Endothelial cell (in vitro differentiated cells): ENCODE measurements at places on chromosomes 12 and 14. TPM values are rescaled to one million over a fixed set of nuclear protein-coding genes. Genes with fewer than 3 reads are reported as not detected.

- no peak for DNase-seq
- no peaks in the 10 kb centered on the region for H3K36me3 ChIP-seq
- no peak overlapping the region for H3K4me3 ChIP-seq
- peaks cover 10% of the 10 kb centered on the region for H3K4me1 ChIP-seq
- H3K27me3 ChIP-seq = no peaks in the 10 kb centered on the region
- no peak overlapping the region for H3K27ac ChIP-seq
Observed at GRCh38 chr12:91883811-91884210, 261.8 kb downstream of the BTG1 start.

- DNase-seq = no peak
- H3K27me3 ChIP-seq = no peaks in the 10 kb centered on the region
- no peak overlapping the region for H3K27ac ChIP-seq
- H3K36me3 ChIP-seq = no peaks in the 10 kb centered on the region
- peaks cover 4% of the 10 kb centered on the region for H3K4me1 ChIP-seq
Observed at GRCh38 chr14:32407130-32407529, 78.0 kb downstream of the AKAP6 start.

DNA sequence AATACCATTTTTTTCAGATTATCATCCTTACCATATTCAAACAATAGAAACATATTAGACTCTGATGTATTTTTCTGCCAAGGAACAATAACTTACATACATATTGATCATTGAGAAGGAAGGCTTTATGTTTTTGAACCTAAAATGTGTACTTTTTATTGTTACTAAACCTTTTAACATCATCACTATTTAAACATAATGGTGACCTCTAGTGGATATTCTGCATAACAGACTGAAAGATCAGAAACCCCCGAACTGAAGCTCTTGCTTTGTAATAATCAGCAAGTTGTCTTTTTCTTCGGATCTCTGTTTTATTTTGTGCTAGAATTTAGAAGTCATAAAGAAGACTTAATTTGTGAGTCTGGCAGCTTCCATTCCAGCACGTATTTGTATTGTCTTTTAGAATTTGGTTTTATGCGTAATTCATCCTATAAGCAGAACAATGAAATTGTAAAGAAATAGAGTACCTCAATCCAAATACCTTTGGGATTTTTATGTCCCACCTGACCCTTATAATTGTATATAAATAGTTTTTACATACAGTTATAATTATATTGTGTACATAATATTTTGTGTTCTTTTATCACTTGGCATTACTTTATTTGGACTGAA lies 125.9 kb upstream of the ATF1 start:
- H3K27ac ChIP-seq = no peak overlapping the region

DNA sequence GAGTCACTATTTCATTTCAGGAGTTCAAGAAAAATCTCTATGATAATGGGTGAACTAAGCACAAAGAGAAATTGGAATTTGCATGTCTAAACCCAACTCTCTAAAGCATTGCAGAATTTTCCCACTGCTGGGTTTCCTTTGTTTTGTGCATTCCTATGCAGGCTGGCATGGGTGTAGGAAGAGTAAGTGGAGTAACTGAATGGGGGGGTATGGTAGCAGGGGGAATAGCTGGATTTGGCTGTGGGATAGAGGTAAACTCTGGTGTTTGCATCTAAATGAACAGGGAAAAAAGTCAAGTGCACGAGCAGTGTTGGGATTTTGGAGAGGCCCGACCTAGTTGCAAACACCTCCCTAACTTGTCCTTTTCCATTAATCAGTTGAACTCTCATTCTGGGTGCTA lies 159.1 kb downstream of the ANO4 start:
- no peak overlapping the region for H3K27ac ChIP-seq
- no peaks in the 10 kb centered on the region for H3K4me1 ChIP-seq
- H3K4me3 ChIP-seq = no peak overlapping the region
- no peaks in the 10 kb centered on the region for H3K27me3 ChIP-seq

DNA sequence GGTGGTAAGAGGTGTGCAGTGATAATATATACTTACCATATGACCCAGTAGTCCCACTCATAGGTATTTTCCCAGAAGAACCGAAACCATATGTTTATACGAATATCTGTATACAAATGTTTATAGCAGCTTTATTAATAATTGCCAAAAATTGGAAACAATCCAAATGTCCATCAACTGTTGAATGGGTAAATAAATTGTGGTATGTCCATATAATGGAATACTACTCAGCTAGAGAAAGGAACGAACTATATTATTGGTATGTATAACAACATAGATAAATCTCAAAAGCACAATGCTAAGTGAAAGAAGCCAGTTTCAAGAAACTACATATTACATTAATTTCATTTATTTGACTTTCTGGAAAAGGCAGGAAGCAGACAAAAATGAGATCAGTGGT lies 66.1 kb downstream of the TTLL5 start:
- no peak for DNase-seq
- H3K4me3 ChIP-seq = no peak overlapping the region
- peaks cover 46% of the 10 kb centered on the region for H3K36me3 ChIP-seq
- peaks cover 11% of the 10 kb centered on the region for H3K4me1 ChIP-seq
- H3K27me3 ChIP-seq = no peaks in the 10 kb centered on the region

- H3K4me3 ChIP-seq = no peak overlapping the region
- DNase-seq = no peak
- H3K27ac ChIP-seq = no peak overlapping the region
- H3K27me3 ChIP-seq = no peaks in the 10 kb centered on the region
- H3K36me3 ChIP-seq = no peaks in the 10 kb centered on the region
Observed at GRCh38 chr14:28138341-28138740, 628.2 kb upstream of the FOXG1 start.

- no peaks in the 10 kb centered on the region for H3K36me3 ChIP-seq
- H3K4me1 ChIP-seq = peaks cover 4% of the 10 kb centered on the region
- H3K27ac ChIP-seq = no peak overlapping the region
- no peak for DNase-seq
- H3K4me3 ChIP-seq = no peak overlapping the region
Observed at GRCh38 chr14:43896044-43896443, 611.0 kb downstream of the FSCB start.

DNA sequence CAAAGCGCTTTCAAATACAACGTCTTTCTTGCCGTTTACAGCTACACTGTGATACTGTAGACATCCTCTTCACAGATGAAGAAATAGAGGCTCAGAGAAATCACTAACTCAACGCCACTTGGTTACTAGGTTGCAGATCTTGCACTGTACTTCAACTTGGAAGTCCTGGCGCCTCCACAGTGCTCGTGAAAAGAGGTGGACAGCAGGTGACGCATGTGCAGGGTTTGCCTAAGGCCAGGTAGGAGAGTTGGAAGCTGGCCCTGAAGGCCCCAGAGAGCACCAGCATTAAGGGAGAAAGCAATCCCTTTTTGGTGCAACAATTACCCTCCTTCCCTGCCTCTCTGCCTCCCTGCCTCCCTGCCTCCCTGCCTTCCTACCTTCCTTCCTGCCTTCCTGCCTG lies 22.8 kb upstream of the TSPAN9 start:
- peaks cover 9% of the 10 kb centered on the region for H3K36me3 ChIP-seq
- H3K4me1 ChIP-seq = peaks cover 36% of the 10 kb centered on the region
- no peak for DNase-seq

DNA sequence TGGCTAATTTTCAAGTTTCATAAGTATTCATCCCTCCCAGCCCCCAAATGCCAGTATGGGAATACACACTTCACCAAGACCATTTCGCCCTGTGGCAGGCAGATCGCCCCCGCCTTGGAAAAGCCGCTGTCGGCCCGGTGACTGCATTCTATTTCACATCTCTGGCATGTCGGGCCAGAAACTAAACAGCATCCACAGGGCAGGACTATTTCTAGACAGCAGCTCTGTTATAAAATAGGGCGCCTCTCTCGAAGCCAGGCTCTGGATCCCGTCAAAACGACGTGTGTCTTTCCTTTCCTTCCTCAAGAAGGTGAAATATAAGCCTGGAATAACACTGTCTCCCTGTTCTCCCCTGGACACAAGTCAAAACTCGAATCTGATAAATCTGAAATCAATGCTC lies 56.8 kb downstream of the GSC start:
- no peak overlapping the region for H3K4me3 ChIP-seq
- H3K36me3 ChIP-seq = no peaks in the 10 kb centered on the region
- no peaks in the 10 kb centered on the region for H3K4me1 ChIP-seq
- no peak for DNase-seq
- H3K27ac ChIP-seq = no peak overlapping the region
- peaks cover 1% of the 10 kb centered on the region for H3K27me3 ChIP-seq

- DNase-seq = no peak
- H3K36me3 ChIP-seq = peaks cover 16% of the 10 kb centered on the region
- peaks cover 13% of the 10 kb centered on the region for H3K4me1 ChIP-seq
- no peak overlapping the region for H3K27ac ChIP-seq
Observed at GRCh38 chr12:95277139-95277538, 59.5 kb downstream of the VEZT start.

DNA sequence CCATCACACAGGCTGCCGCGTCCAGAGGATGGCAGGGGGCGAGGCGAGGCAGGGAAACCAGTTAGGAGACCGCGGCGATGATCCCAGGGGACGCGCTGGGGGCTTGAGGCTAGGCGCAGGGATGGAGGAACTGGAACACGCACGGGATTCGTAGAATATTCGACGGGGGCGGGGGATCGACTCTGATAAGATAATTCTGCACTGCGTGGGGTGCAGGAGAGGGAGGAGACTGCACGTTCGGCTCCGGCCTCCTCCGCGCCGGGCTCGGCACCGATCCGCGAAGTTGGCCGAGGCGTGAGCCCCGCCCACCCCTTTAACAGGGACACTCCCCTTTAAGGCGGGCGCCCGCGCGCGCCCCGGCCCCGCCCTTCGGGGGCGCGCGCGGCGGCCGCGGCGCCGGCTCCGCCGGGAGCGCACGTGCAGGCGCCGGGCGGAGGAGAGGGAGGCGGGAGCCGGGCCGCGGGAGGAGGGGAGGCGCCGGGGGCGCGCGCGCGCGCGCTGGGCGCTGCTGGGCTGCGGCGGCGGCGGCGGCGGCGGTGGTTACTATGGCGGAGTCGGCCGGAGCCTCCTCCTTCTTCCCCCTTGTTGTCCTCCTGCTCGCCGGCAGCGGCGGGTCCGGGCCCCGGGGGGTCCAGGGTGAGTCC lies at the start of gene ACVR1B:
Gene ACVR1B, plus strand, starts transcription at position 501 of the 644 bp plus-strand sequence. Its CDS starts 45 bp downstream, at position 546.
- peak within 1 kb of the TSS; percentile 32 for H3K27ac ChIP-seq
- peak; percentile 85 for DNase-seq
- peak within 1 kb of the TSS; percentile 96 for H3K4me3 ChIP-seq
- peaks cover 16% of the 10 kb centered on the region for H3K36me3 ChIP-seq
- H3K27me3 ChIP-seq = peaks cover 6% of the 10 kb centered on the region

DNA sequence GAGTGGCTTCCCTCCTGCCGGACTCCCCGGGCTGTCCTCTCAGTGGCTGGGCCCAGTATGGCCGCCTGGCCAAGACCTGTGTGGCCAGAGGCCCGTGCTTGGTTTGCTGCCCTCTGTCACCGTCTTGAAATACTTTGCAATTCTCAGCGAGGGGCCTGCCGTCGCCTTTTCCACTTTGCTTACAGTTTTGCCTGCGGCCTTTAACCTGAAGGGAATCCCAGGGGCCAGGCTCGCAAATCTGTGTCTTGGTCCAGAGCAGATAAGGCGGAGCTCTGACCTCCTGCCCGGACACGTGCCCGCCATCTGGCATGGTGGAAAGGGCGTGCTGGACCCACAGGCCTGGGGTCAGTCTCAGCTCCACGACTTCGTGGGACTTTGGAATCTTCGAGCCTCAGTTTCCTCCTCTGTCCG lies 10.9 kb upstream of the AMN start:
- DNase-seq = no peak
- H3K27me3 ChIP-seq = peaks cover 13% of the 10 kb centered on the region
- H3K4me1 ChIP-seq = no peaks in the 10 kb centered on the region
- no peak overlapping the region for H3K4me3 ChIP-seq

- peaks cover 5% of the 10 kb centered on the region for H3K4me1 ChIP-seq
- DNase-seq = no peak
- H3K4me3 ChIP-seq = no peak overlapping the region
- H3K27me3 ChIP-seq = no peaks in the 10 kb centered on the region
- H3K27ac ChIP-seq = no peak overlapping the region
Observed at GRCh38 chr12:84757978-84758377, 154.6 kb downstream of the SLC6A15 start.

GRCh38 chr12:43210485-43211192 lies 341.4 kb downstream of the ADAMTS20 start:
- H3K4me1 ChIP-seq = no peaks in the 10 kb centered on the region
- no peaks in the 10 kb centered on the region for H3K27me3 ChIP-seq
- DNase-seq = no peak
- no peak overlapping the region for H3K4me3 ChIP-seq
- no peaks in the 10 kb centered on the region for H3K36me3 ChIP-seq

DNA sequence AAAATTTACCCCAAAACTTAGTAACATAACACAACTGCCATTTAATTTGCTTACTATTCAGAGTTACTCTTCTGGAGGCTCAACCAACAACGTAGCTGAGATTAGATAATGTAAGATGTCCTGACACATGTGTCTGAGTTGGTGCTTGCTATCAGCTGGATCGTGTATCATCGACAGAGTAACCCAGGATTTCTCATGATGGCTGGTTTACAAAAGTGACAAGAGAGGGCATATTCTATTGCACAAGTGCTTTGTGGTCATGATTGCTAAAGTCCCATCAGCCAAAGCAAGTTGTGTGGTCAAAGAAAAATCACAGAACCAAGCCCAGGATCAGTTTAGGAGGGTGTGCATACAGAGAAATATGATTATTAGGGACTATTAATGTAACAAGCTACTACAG lies 73.4 kb downstream of the CAPZA3 start:
- no peak for DNase-seq
- H3K27me3 ChIP-seq = no peaks in the 10 kb centered on the region
- H3K4me1 ChIP-seq = no peaks in the 10 kb centered on the region
- H3K36me3 ChIP-seq = no peaks in the 10 kb centered on the region
- H3K27ac ChIP-seq = no peak overlapping the region
- no peak overlapping the region for H3K4me3 ChIP-seq

DNA sequence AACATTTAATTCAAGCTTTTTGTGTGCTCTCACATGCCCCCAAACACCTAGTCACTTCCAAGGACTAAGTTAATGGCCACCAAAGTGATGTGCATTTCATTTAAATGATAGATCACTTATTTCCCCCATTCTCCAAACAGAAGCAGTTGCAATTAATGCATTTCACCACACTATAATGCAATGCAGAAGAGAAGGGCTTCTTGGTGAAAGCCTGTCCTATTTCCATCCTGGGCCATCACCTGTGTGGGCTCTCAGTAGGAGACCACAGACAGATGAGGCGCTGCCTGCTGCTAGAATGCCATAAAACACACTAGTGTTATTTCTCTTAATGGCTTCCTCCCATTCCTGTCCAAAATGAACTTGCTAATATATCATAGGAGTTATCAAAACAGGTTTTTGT lies 151.2 kb downstream of the GPR65 start:
- no peaks in the 10 kb centered on the region for H3K36me3 ChIP-seq
- no peak overlapping the region for H3K27ac ChIP-seq
- DNase-seq = no peak

GRCh38 chr14:75443203-75443969 lies 15.6 kb downstream of the JDP2 start:
- no peak for DNase-seq
- peaks cover 4% of the 10 kb centered on the region for H3K27me3 ChIP-seq
- H3K27ac ChIP-seq = no peak overlapping the region
- H3K4me3 ChIP-seq = no peak overlapping the region

- H3K27ac ChIP-seq = no peak overlapping the region
- no peaks in the 10 kb centered on the region for H3K4me1 ChIP-seq
- H3K36me3 ChIP-seq = peaks cover 4% of the 10 kb centered on the region
- H3K4me3 ChIP-seq = no peak overlapping the region
Observed at GRCh38 chr14:65790172-65790815, 377.8 kb downstream of the FUT8 start.

ZNF140 gene
- total RNA-seq = 19.3 TPM

NPAS3 gene
- 1.6 TPM for total RNA-seq

GNB3 gene
- 9.0 TPM for total RNA-seq
